ENCODE measurements at places on chromosomes 2 and 18. TPM values are rescaled to one million over a fixed set of nuclear protein-coding genes. Genes with fewer than 3 reads are reported as not detected.

SLC4A3 gene
- 0.42 TPM for total RNA-seq

SMAD2 gene
- 31.2 TPM for total RNA-seq

SERPINB2 gene
- total RNA-seq, result not detected

FSHR gene
- total RNA-seq, result 0.06 TPM

EPHA4 gene
- total RNA-seq, result 2.9 TPM

EHD3 gene
- 7.3 TPM for total RNA-seq

TNS1 gene
- 136 TPM for total RNA-seq

CD8B gene
- 0.27 TPM for total RNA-seq

CCDC74B gene
- 0.19 TPM for total RNA-seq

CXCR4 gene
- total RNA-seq, result 8.4 TPM

SLC35F6 gene
- 31.8 TPM for total RNA-seq
